ENCODE measurements at places on chromosomes 12 and 14.

DNA sequence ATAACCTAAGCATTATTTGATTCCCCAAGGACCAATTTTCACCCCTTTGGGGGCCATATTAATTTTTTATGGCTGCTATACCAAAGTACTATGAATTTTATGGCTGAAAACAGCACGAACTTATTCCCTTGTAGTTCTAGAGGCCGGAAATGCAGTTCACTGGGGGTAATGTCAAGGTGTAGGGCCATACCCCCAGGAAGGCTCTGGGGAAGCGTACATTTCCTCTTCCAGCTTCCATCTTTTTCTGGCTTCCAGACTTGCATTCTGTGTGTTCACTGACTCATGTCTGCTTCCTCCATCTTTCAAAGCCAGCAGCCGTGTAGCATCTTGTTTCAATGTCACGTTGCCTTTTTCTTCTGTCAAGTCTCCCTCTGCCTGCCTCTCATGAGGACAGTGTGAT lies 133.5 kb downstream of the BICD1 start:
- no peak for DNase-seq

DNA sequence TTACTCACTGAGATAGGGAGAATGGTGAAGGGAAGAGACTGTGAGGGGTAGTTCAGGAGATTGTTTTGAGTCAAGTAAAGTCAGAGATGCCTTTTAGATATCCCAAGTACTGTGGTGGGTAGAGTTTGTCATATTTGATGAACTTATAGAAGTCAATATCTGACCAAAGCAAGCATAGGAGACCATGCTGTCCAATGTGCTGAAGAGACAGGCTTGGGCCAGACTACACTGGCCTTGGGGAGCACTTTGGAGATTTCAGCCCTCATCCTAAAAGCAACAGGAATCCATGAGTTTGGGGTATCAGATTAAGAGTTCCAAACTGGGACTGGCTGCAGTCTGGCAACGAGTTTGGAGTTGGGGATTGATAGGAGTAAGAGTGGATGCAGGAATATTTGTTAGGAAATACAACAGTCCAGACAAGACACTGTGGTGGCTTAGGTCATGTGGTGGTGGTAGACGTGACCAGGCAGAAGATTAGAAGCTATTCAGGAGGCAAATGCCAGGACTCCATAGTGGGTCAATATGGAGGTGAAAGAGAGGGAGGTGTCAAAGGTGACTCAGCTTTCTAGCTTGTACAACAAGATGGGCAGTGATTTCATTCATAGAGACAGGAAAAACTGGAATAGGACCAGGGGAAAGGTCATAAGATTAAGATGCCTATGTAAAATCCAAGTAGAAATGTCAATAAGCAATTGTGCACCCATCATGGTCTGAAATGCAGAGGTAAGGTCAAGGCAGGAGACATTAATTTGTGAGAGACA lies 81.9 kb downstream of the FAR2 start:
- no peak for DNase-seq

- no peak for DNase-seq
Measured at GRCh38 chr14:100851946-100852620, 26.2 kb downstream of the MEG3 start.

- DNase-seq, result peak; percentile 28
Measured at GRCh38 chr14:23664207-23664885, 28.2 kb downstream of the DHRS2 start.

GRCh38 chr12:91129662-91130362 lies 18.5 kb upstream of the LUM start:
- DNase-seq, result no peak

DNA sequence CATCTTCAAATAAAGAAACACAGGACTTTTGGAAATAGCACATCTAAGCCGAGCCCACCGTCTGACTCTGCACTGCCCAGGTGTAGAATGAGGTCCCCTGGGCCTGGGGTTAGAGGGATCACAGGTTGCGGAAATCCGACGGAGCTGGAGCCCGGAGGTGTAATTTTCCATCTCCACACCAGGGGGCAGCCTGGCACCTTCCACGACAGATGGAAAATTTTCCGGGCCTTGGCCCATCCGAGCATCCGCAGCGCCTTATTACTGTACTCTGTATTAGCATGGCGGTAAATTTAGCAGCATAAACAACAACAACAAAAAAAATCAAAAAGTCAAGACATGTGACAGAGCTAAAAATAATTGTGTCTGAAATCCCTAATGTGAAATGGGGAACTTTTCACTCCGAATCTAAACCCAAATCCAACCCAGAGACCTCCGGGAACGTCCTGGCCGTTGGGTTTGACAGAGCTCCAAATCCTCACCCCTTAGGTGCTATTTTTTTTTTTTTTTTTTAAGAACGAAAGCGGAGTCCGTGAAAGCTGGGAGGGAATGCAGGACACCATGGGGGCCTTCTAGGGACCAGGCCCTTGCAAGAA lies 93.9 kb downstream of the KSR2 start:
- peak; percentile 85 for DNase-seq

DNA sequence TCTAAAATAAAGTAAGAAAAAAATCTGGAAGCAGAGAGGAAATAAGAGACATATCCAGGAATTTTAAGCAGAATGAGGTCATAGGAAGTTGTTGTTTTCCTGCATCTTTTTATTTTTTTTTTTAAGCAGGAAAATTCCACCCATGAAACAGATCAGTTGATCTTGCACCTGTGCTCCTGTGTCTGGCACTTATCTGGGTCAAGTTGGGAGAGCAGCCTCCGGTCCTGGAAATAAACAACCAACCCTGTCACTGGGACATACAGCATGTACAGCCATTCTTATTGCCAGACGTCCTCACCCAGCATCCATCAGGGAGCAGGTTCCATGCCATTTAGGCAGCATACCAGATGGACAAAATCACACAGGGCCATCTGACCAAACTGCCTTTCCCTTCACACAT lies 266.0 kb upstream of the BTG1 start:
- no peak for DNase-seq

- DNase-seq, result no peak
Measured at GRCh38 chr14:56794557-56795283, 15.6 kb downstream of the OTX2 start.

GRCh38 chr12:57401165-57401564 lies 29.7 kb downstream of the R3HDM2 start:
- DNase-seq, result no peak

DNA sequence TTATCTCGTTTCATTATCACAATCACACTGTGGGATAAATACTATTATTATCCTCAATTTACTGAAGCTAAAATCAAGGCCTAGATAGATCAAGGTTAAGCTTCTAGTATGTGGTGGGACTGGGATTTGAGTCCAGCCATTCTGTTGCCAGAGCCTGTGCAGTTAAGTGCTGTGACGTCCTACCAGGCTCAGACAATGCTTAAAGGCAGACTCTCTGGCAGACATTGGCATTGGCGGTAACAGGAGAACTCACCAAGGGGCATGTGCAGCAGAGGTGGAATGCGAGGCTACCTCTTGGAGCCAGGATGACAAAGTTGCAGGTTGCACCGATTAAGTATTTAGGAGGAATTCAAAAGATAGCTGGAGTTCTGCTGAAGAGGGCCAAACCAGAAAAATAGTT lies 155.6 kb upstream of the IFNG-AS1 start:
- DNase-seq, result no peak
